Substantia nigra (tissue), 51 donors: ENCODE measurements at places on chromosomes 11 and 22.

GRCh38 chr11:6402561-6402981, 12.3 kb downstream of the SMPD1 start:
- DNase-seq: no peak

DNA sequence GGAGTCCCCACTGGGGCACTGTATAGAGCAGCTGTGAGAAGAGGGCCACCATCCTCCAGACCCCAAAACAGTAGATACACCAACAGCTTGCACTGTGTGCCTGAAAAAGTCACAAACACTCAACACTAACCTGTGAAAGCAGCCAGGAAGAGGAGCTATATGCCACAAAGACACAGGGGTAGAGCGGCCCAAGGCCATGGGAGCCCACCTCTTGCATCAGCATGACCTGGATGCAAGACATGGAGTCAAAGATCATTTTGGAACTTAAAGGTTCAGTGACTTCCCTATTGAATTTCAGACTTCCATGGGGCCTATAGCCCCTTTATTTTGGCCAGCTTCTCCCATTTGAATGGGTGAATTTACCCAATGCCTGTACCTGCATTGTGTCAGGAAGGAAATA, 29.7 kb upstream of the CYB5R3 start:
- no peak for DNase-seq

DNA sequence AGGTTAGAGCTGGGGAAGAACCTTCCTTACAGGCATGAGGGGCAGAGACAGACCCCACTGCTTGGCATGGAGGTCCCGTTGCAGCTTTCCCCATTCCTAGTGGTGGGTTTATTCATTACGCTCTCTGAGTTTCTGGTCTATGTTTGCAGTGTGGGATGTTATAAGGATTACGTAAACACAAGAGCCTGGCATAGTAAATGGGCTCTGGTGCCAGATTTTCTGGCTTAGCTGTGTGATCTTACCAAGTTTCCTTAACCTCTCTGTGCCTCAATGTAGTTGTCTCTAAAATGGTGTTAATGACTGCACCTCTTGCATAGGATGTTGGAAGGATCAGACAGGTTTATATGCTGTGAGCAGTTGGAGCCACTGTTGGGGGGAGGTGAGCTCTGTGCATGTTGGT, 15.1 kb downstream of the DTX4 start:
- no peak for DNase-seq

- DNase-seq: no peak
Measured at GRCh38 chr22:24077416-24077815, 66.3 kb downstream of the CABIN1 start.

DNA sequence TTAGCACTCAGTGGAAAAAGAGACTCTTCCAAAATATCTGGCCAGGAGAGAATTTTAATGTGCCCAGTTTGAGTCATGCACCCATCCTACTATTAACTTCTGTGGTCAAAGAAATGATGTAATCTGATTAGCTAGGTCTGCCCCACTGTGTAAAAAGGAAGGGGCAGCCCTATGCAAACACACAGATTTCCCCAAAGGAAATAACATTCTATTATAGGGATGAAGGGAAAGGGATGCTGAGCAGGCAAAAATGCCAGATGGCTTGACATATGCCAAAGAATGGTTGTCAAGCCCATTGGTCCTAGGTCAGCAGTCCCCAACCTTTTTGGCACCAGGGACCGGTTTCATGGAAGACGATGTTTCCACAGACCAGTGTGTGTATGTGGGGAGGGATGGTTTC, 43.3 kb upstream of the PAK1 start:
- no peak for DNase-seq

- no peak for DNase-seq
Measured at GRCh38 chr11:126747315-126747714, 253.3 kb downstream of the KIRREL3 start.

- no peak for DNase-seq
Measured at GRCh38 chr11:86427441-86427840, 52.8 kb downstream of the CCDC81 start.

GRCh38 chr11:36273110-36273509, 16.1 kb downstream of the COMMD9 start:
- no peak for DNase-seq
